ENCODE measurements at places on chromosomes 2 and 18.

- no peak for DNase-seq
Measured at GRCh38 chr2:165289069-165289468, 49.9 kb downstream of the SCN2A start.

- no peak for DNase-seq
Measured at GRCh38 chr2:165621086-165621560, 151.6 kb downstream of the CSRNP3 start.

DNA sequence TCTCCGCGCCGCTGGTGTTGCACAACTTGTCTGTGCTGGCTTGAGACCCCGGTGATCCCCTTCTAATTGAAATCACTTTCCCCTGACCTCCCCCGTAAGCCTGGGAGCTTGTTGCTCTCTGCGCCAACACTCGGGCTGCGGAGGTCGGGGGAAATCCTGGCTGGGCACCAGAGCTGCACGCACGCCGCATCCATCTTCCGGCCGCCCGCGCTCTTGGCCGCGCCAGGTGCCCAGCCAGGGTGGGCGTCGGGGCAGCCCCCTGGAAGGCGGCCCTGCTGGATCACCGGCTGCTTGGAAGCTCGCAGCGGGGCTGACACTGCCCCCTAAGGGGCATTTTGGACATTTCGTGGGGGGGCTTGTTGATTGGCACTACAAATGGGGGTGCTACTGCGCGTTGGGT, 280.3 kb upstream of the SKOR2 start:
- no peak for DNase-seq

DNA sequence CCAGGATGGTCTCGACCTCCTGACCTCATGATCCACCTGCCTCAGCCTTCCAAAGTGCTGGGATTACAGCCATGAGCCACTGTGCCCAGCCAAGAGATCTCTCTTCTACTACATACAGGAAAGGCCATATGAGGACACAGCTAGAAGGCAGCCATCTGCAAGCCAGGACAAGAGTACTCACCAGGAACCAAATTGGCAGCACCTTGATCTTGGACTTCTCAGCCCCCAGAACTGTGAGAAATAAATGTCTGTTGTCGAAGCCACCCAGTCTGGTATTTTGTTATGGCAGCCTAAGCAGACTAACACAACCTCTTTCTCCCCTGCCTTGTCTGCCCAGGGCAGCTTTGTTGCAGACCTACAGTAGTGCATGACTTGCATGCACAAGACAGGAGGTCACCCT, 211.3 kb upstream of the HAAO start:
- no peak for DNase-seq

DNA sequence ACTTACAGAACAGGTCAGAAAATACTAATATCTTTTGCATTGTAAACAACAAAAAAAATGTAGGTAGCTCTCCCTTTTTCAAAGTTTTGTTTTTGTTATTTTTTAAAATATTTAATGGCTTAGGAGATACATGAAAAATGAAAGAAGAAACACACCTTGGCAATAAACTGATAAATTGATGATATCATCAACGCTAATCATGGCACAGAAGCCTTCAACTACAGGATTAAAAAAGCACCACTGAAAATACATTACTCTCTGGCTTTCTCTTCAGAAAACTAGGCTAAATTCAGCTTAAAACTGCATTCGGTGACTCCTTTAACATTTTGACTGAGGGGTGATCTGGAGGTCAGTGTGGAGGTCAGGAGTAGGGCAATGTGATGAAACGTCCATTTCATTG, 1018.8 kb upstream of the FANCL start:
- no peak for DNase-seq

DNA sequence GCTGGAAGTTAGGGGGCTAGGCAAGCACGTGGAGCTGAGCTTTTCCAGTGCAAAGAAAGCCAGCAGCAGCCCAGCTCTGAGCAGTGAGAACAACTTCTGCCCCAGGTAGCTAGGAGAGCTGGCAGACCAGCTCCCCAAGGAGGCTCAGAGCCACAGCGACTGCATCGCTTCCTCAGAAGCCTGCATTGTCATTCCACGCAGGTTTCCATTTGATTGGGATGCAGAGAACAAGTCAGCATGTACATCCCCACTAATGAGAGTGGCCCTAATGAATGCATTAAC, 45.1 kb downstream of the C1QL2 start:
- no peak for DNase-seq

GRCh38 chr2:217064234-217065011, 204.6 kb upstream of the TNP1 start:
- DNase-seq = no peak

- no peak for DNase-seq
Measured at GRCh38 chr2:212228743-212229171, 309.8 kb downstream of the ERBB4 start.

- no peak for DNase-seq
Measured at GRCh38 chr18:13077473-13077872, 86.3 kb downstream of the CEP192 start.

GRCh38 chr2:100289020-100289419, 33.3 kb downstream of the LONRF2 start:
- DNase-seq = no peak

DNA sequence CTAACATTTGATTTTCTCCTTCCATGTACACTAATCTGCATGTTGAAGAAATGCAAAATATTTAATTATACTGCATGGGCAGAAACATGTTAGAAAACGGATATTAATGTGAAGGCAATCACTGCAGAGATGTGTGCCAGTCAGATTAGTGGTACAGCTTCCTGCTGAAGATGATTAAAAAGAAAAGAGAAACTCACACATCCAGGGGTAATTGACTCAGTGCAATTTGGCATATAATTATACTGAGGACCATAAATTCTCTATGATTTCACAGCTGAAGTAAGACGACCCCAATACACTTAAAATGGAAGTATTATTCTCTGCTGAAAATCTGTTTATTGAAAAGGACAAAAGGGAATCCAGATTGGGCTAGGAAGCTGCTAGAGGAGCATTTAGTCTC, 243.4 kb downstream of the TGIF1 start:
- DNase-seq = no peak

GRCh38 chr2:58135861-58136260, 89.3 kb downstream of the VRK2 start:
- DNase-seq = no peak

DNA sequence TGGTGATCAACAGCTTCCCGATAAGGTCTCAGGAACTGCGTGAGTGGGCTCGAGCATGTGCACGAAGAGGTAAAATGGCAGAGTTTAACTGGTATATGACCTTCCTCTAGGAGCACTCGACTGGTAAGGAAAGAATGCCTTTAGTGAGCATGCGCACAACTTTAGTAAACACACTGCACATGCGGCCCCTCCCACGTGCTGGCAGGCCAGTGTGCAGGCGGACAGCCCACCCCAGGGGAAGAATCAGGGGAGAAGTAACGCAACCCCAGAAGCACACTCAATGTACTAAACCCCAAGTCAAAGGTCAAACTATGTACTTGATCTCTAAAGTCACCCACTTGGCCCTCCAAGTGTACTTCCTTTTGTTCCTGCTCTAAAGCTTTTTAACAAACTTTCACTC, 28.7 kb upstream of the SLC25A52 start:
- DNase-seq = no peak

- DNase-seq = no peak
Measured at GRCh38 chr2:132811148-132811915, 141.3 kb upstream of the LYPD1 start.

- DNase-seq = no peak
Measured at GRCh38 chr18:59950215-59950944, 50.6 kb downstream of the PMAIP1 start.

GRCh38 chr18:46346213-46346612, 242.0 kb downstream of the HAUS1 start:
- DNase-seq = no peak

- no peak for DNase-seq
Measured at GRCh38 chr2:120226316-120226715, 3.1 kb upstream of the TMEM185B start.

DNA sequence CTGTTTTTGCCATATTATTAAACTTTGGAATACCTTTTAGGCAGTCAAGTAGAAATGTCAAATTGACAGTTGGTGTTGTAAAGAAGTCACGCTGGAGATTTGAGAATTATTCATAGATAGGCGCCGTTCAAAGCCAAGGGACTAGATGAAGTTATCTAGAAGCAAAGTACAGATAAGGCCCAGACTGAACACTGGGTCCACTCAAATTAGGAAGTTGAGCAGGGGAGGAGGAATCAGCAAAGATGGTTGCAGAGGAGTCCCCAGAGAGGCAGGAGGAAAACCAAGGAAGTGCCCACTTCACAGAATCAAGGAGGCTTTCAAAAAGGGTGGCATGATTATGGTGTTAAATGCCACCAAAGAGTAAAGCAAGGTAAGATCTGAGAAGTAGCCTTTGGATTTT, 9.6 kb upstream of the ALS2 start:
- no peak for DNase-seq

- DNase-seq = no peak
Measured at GRCh38 chr2:132593171-132593570, 76.8 kb downstream of the LYPD1 start.

- DNase-seq = no peak
Measured at GRCh38 chr18:37450434-37451132, 115.0 kb downstream of the CELF4 start.

DNA sequence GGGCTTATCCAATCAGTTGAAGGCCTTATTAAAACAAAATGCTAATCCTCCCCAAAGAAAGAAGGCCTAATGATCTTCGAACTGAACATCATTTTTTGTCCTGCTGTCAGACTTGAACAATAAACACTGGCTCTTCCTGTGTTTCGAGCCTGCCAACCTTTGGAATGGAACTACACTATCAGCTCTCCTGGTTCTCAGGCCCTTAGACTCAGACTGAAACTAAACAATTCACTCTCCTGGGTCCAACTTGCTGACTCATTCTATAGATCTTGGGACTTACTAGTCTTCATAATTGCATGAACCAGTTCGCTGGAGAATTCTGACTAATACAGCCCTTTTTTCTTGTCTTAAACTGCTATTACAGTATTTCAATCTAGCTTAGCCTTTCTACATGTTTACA, 235.2 kb downstream of the LNPK start:
- no peak for DNase-seq

DNA sequence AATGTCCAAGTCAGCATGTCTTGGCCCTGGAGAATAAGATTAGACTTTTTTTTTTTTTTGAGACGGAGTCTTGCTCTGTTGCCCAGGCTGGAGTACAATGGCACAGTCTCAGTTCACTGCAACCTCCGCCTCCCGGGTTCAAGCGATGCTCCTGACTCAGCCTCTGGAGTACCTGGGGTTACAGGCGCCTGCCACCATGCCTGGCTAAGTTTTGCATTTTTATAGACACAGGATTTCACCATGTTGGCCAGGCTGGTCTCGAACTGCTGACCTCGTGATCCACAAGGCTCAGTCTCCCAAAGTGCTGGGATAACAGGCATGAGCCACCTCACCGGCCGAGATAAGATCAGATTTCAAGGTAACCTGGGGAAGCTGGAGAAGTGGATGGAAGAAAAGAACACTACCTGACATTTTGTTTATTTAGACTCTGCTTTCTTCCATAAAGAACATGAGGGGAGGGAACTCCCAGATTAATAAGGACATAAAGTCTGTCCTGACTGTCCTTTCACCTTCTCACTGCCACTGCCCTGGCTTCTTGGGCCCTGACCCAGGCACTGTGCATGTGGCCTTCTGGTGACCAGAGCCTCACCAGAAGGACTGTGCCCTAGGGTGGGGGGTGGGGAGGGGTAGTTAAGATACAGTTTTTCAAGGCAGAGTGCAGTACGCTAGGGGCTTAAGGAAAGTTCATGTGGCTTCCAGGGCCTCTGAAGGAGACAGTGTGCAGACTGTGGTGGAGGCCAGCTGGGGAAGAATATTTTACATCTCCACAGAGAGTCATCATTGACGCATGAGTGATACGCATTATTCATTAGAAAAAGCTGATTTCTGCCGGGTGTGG, 4.8 kb upstream of the IMPA2 start:
- no peak for DNase-seq

DNA sequence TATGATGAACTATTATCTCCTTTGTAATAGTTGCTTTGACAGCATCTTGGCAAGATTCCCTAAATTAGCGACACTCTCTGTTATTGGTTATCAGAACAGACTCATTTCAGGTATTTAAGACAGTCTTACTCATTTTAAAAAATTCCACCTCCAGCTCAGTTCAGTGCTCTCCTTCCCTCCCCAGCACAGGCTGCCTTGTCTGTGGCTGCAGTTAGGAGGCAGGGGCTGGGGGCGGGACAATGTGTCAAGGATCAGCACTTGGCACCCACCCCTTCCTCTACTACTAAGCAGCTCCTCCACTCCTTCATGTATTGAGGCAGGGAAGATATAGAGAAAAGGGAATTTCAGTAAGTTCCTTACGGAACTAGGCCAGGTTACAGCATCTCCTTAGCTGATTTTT, 85.0 kb downstream of the VSNL1 start:
- no peak for DNase-seq

GRCh38 chr2:239214725-239215124, 186.1 kb downstream of the HDAC4 start:
- DNase-seq = no peak

DNA sequence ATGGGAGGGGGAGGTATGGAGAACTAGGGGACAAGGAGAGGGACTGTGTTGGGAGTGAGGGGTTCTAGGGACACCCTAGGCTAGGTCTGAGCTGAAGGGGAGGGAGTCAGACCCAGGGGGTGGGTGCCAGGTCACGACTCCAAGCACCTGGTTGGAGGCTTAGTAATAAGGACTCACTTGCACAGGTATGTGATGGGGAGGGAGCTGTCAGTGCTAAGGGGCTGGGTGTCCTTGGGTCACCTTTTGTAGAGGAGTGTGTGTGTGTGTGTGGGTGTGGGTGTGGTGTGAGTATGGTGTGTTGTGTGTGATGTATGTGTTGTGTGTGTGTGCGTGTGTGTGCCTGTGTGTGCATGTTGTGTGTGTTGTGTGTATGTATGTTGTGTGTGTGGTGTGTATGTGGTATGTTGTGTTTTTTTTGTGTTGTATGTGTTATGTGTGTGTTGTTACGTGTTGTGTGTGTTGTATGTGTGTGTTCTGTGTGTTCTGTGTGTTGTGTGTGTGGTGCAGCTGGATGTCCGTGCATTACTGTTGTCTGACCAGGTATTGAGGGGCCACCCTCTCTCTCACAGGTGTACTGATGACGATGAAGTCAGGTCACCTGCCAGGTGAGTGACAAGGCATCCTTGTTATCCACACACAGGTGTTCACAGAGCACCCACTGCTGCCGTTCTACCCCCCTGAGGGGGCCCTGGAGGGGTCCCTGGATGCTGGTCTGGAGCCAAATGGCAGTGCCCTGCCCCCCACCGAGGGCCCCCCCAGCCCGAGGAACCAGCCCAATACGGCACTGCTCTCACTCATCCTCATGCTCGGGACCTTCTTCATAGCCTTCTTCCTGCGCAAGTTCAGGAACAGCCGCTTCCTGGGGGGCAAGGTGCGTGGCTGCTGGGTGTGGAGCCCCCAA, 9.8 kb downstream of the SLC4A3 start:
- no peak for DNase-seq

DNA sequence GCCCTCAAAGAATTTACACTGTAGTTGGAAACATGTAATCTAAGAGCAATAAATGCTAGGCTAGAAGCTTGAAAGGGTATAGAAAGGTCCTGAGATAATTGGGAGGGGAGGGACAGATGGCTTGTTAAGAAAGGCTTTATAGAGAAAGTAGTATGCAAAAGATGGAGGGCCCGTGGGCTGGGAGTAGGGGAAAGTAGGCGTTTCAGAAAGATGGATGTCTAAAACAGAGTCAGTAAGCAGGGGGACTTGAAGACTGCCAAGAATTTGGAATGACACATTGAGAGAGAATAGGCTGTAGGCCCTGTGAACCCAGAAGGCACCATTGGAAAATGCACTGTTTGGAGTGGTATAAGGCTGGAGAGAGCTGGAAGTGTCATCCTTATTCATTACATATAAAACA, 822 bp downstream of the PSMG2 start:
- DNase-seq = no peak

- no peak for DNase-seq
Measured at GRCh38 chr2:62254424-62255266, 58.7 kb downstream of the B3GNT2 start.
